Stimulated activated CD4-positive, alpha-beta T cell treated with anti-CD3 and anti-CD28 coated beads, Interleukin-1b, Interleukin-23, amount 100 ng/mL, for 1 hour (primary cell): ENCODE measurements at places on chromosomes 2 and 18.

- no peak for DNase-seq
Observed at GRCh38 chr2:6352247-6352646, 513.5 kb downstream of the CMPK2 start.

DNA sequence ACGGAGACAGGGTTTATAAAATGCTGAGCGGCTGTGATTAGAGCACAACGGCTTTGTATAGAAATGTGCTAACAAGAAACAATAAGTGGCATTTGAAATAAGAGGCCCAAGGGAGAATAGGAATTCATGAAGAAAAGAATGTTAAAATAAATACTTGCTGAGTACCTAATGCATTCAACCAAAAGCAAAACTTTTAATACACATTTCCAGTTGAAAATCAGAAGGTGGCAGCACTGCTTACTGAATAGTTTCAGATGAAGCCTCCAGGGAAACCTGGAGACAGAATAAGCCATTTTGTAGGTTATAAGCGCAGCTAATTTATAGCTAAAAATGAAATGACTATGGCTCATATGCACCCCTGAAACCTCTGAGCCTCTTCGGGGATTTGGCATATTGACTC lies 286.6 kb downstream of the DPP10 start:
- DNase-seq: no peak

- no peak for DNase-seq
Observed at GRCh38 chr2:70680735-70681134, 87.3 kb downstream of the ADD2 start.

GRCh38 chr2:113707106-113707505 lies 49.3 kb downstream of the SLC35F5 start:
- DNase-seq: no peak

DNA sequence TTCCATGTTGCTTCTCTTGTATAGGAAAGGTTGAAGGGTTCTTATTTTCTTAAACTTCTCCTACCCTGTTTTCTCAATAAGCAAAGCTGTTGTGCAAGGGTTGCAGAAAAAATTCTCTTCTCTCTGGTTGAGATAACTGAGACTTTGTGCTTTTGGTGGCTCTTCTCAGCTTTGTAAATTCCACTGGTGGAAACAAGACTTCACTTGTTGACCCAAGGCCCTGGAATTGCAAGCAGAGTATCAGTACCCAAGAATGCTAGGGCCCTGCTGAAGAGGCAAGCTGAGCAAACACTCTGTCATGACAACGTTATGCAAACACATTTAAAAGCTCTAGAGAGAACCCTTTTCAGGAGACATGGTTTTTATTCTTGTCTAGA lies 294.7 kb upstream of the EPAS1 start:
- DNase-seq: no peak

- DNase-seq: no peak
Observed at GRCh38 chr2:222418739-222419138, 5.6 kb upstream of the SGPP2 start.

DNA sequence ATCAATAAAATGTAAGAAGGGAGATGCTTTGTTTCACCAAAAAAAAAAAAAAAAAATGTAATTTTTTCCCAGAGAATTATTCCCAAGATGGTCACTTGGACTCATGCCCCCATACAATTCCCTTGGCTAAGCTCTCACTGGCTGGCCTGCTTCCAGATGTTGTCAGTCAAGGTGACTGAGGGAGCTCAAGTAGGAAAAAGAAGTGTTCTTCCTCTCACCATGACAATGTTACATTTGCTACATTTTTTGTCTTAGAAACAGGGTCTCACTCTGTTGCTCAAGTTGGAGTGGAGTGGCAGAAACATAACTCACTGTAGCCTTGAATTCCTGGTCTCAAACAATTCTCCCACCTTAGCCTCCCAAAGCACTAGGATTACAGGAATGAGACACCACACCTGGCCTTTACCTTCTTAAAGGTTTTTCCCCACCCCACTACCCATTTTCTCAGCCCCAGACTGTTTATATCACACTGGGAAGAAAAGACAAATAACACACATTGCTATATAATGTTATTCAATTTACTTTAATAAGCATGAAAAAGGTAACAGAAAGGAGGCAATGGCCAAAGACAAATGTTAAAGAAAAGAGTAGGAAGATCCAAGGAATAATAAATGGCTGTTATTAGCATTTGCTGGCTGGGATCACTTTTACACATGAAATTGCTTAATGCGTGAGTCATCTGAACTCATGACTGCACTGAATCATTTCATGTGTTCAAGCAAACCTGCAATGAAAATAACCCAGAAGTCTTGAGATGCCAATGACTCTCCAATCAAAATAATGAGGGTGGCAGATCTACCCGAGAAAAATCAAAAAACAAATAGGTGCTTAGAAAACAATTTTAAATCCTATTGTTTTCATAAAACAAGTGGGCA lies 45.2 kb downstream of the ACVR1 start:
- no peak for DNase-seq

- DNase-seq: no peak
Observed at GRCh38 chr2:43484323-43484930, 111.4 kb downstream of the THADA start.

DNA sequence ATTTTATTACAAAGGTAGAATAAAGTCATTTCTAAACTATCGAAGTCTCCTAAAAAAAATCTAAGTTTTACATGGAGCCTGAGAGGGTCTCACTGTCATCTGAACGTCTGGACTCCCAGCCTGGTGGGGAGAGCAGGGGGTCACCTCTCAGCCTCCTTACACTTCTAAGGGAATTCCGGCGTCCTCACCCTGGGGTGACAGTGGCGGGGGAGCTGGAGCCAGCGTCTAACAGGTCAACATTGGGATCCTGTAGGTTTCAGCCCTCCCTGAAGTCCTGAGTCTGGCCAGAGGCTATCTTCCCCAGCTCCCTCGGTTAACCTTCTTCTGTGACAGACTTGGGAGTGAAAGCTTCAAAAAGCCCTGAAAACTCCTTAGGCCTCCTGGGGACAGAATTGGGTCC lies 34.6 kb upstream of the GLI2 start:
- DNase-seq: no peak

DNA sequence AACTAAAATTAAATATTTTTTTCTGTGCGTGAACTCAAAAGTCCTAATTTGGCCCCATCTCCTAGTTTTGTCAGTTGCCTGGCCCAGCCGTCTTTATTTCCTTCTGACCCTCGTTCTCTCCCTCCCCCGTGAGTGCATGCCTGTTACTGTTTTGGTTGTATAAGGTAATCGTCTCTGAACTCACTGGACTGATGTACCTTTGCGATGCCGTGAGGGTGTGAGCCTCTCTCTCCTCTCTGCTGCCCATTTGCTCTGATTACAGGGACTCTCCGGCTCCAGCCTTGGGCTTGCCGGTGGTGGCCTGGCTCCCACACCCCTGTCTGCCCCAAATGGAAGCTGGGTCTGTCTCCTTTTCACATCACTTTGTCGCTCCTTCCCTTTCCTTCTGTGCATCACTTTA lies 66.5 kb upstream of the RBM44 start:
- DNase-seq: no peak

DNA sequence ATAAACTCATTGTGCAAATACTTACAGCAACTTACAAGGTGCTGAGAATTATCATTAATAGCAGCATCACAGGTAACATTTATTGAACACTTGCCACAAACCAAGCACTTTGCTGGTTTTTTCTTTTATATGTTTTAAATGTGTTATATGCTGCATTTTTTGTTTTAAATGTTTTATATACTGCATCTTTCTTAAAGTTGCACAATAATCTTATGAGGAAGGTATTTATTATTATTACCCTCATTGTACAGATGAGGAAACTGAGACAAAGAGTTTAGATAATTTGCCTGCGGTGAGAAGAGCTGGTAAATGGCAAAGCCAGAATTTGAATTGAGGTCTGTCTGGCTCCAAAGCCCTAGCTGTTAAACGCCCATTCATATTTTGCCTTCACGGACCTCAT lies 52.2 kb upstream of the RIOK3 start:
- DNase-seq: no peak

- DNase-seq: no peak
Observed at GRCh38 chr2:205679410-205680009, 2.8 kb upstream of the NRP2 start.

- DNase-seq: no peak
Observed at GRCh38 chr2:12764075-12764730, 47.5 kb downstream of the TRIB2 start.

DNA sequence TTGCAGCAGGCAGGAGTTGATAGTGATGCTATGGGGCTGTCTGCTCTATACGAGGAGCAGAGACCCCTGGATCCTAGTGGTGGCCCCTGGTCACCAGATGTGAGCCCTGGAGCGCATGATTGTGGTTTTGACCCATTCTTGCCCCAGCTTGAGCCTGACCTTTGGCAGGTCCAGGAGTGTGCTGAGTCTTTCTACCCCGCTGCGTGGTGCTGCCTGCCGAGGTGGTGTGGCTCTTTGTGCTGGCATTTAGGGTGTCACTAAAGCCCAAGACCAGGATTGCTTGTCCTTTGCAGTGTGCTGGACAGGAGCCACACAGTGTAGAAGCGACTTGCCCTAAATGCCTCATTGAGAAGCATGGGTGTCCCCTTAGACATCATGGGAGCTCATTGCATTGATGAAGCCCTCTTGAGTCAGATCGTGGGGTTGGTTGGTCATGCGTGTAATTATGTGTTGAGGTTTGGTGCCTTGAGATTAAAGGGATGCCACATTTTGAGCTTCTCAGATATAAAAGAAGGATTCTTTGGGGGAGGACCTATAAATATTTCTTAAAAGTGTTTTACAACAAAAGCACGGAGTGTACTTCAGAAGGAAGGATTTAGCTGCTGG lies 88.3 kb downstream of the AGAP1 start:
- DNase-seq: no peak
